Activated CD8-positive, alpha-beta memory T cell treated with anti-CD3 and anti-CD28 coated beads for 1 hour (primary cell): ENCODE measurements at places on chromosomes 3 and 15.

- DNase-seq = no peak
These were observed 22.2 kb downstream of the UACA start for GRCh38 chr15:70741107-70741531.

GRCh38 chr3:100776746-100777145 is 67.5 kb downstream of the TFG start:
- DNase-seq = no peak

GRCh38 chr15:96977886-96978285 is 647.4 kb downstream of the NR2F2 start:
- no peak for DNase-seq

DNA sequence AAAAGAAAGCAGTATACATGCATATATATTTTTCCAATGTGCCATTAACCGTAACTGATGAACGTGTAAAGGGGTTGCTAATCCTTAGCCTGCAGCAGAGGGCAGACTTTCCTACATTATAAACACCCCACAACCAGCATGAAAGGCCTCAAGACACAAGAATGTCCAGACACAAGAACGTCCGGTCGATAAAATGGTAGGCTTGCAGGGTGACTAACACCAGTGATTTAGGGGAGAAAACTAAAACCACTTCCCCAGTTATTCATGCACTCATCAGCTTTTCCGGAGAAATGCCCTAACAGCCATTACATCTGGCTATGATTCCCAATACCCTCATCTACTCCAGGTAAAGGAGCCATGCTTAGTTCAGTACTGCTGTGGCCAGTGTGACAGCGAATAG is 57.4 kb downstream of the LRTM1 start:
- DNase-seq = no peak

- no peak for DNase-seq
These were observed 82.7 kb upstream of the SOX2 start for GRCh38 chr3:181629029-181629428.
